CD4-positive, alpha-beta T cell treated with Interleukin-1 beta for 1 hour (primary cell): ENCODE measurements at places on chromosomes 2 and 18.

GRCh38 chr2:201366146-201366545, 9.0 kb upstream of the FLACC1 start:
- DNase-seq: no peak

DNA sequence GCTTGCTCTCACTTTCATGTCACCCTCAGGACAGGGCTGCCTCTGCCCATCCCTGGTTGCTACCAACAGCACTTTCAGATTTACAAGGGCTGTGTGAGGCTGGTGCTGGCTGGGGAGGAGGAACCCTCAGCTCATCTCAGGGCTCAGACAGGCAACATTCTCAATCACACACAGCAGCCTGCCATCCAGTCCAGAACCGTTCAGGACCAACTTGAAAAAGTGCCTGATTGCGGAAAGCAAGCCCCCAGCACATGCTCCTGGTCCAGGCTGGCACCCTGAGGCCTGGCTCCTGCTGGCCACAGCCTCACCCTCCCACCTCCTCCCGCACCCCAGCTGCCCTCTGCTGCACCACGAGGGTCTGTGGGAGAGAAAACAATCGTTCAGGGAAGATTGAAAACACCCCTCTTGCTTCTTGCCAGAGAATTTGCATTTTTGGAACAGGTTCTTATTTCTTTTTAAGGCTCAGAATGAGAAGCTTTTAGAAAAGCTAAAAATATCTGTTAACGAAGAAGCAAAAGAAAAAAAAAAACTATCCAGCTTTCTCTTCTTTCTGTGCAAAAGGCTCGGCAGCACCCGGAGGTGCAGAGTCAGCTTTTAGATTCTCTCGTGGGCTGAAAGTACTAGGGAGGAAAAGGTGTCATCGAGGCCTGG, 403.8 kb upstream of the ID2 start:
- no peak for DNase-seq

DNA sequence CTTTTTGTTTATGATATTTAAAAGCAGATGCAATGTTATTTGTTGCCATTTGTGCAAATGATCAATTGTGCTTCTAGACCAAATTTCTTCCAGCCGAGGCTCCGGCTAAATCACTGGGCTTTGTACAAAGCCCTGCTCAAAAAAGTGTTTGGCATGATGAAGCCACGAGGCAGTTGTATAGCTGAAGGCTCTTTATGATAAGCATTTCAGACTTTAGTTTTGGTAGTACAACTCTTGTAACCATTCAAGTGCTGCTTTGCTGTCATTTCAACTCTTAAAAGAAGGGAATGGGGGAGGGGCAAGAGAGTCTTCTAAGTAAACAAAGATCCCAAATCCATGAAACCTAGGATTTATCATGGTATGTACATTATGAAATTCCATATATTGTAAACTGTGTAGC, 3.3 kb upstream of the ZNF532 start:
- no peak for DNase-seq

DNA sequence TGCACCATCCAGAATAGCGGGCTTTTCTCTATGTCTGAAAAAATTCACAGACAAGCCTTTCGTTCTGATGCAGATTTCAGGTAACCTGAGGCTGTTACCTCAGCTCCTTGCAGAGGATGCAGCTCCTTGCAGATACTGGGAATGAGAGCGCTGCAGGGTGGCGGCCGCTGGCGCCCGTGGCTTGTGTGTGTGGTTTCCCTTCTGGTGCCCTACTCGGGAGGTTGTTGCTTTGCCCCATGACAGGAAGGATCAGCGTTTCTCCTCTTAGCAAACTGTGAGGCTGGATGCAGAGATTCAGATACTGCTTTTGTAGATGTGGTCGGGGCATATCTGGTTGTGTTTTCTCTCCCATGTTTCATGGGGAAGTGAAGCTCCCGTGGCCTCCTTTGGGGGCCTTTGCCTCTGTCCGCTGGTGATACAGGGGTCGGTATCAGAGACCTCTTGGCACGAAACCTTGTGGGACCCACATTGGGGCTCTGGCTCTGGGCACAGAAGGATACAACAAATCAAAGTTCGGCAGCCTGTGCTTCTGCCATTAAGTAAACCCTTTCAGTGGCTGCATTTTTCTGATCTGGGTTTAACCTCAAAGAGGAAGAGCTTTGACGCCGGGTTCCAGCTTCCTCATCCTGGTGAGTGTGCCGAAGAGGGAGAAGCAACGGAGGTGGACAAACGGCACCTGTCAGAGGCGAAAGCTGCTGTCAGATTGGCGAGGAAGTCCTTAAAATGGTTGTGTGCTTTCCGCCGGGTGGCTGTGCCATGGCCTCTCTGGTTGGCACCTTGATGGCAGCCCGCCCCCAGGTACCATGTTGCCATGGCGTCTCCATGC, 127.8 kb downstream of the MBP start:
- peak; percentile 41 for DNase-seq

DNA sequence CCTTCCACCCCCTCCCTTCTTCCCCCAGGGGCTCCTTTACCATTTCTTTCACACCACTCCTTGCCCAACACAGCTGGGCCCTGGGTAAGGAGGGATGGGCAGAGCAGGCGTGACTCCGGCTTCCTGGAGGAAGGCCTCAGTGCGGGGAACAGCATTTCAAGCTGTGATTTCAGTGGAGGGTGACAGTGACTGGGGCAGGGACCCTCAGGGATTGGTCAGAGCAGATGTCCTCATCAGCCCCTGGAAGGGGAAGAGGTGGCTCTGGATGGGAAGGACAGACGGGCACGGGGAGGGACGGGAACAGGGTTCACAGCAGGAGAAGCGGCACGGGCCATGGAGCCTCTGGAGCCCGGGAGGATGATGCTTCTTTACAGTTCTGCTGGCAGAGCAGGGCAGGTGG, 130.8 kb upstream of the TWIST2 start:
- DNase-seq: no peak

GRCh38 chr2:191476901-191477300, 201.0 kb upstream of the NABP1 start:
- no peak for DNase-seq

DNA sequence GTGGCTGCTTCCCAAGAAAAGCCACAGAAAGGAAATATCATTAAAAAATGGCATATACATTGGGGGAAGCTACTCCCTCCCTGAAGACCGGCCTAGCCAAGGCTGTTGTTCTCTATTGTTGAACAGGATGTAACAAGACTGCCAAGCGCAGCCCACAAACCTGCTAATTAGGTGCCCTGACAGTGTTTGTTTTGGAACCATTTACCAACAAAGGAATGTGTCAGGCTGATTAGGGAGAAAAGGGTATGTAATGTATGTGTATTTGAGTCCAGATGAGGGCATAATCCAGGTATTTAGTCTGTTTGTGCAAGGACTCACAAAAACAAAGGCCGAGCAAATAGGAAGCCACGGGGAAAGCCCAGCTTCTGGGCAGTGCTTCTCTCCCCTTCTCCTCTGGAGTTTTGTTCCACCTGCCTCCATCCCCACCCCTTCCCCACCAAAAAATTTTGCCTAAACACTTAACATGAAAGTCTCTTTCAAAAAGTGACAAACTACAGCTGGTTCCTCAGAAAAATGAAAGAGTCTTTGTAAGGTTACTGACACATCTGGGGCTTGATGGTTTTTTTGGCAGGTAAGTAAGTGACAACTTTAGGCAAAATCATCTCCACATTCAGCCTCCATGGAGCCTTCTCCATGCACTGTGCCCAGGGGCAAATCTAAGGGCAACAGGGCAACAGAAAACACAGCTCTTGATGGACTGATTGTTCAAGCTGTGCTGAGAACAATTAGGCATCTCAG, 78.3 kb upstream of the FZD5 start:
- DNase-seq: no peak

DNA sequence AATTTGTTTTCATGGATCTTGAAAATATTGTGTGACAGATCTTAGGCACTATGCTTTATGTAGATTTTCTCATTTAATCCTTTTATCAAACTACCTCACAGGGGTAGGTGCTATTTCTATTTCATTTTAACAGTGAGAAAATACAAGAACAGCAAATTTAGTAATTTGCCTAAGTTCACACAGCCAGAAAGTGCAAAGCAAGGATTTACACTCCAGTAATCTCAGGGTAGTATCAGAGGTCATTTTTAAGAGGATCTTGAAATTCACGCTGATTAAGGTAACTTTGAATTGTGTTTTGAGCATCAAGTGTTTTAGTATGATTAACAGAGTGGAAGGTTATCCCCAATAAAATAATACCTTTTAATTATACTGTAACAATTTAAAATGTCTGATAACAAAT, 10.1 kb upstream of the KCNJ3 start:
- DNase-seq: no peak

DNA sequence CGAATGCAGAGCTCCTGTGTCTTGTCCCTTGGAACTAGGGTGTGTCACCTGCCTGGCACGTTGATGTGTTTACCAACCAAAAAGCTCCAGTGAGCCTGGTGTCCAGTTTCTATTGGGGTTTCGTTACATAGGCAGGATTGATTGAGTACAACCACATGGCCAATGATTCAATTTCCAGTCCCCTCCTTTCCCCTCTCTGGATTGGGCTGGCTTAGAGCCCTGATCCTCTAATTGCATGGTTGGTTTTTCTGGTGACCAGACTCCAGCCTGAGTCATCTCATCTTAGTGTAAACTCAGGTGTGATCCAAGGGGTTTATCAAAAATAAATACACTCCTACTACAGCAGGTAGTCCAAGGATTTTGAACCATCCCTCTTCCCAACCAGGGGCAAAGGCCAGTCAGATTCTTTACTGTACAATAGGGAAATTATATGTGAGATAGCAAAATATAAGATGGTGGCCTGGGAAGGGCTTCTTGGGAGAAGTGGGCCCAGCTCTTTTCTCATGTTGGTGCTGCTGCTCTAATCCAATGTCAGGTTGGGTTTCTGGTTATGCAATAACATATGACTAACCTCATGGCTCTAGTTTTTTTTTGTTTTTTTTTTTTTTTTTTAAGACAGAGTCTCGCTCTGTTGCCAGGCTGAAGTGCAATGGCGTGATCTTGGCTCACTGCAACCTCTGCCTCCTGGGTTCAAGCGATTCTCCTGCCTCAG, 64.7 kb upstream of the MGAT5 start:
- DNase-seq: no peak
